ENCODE measurements at places on chromosomes 3 and 15. TPM values are rescaled to one million over a fixed set of nuclear protein-coding genes. Genes with fewer than 3 reads are reported as not detected.

LRRN1 gene
- total RNA-seq = 25.1 TPM

SYNM gene
- total RNA-seq = 17.6 TPM

REC114 gene
- total RNA-seq = not detected

TMEM212 gene
- total RNA-seq = not detected

DNA sequence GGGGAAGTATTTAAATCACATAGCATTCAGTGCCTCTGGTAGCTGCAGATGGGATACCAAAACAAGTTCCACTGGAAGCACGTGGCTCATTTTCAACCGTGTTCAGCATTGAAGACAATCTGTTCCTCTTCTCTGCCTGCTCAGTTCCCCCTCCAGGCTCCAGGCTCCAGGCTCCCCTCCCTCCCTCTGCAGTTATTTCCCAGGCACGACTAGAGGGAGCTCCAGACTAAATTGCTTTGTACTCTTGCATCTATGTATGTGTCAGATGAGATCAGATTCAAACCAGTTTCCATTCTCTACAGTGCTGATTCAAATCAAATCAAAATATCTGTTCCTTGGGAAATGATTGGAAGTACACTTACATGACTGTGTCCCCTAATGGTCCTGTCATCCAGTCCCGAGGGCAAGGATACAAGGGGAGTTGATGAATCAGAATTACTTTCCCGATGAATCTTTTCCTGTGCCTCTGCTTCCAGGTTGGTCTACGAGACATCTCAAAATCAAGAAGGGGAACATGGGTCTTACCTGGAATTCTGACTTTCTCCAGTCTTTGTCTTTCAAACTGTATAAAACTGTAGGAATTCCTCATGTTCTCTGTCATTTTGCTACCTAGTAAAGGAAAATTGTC is 600.5 kb downstream of the EDEM1 start:
- H3K36me3 ChIP-seq = no peaks in the 10 kb centered on the region
- H3K4me3 ChIP-seq = no peak overlapping the region
- no peaks in the 10 kb centered on the region for H3K27me3 ChIP-seq
- DNase-seq = no peak
- no peaks in the 10 kb centered on the region for H3K4me1 ChIP-seq

GRCh38 chr3:10366651-10367101 is 45.8 kb upstream of the SEC13 start:
- H3K36me3 ChIP-seq = no peaks in the 10 kb centered on the region
- no peak overlapping the region for H3K4me3 ChIP-seq
- peak; percentile 64 for DNase-seq
- H3K4me1 ChIP-seq = no peaks in the 10 kb centered on the region
- no peaks in the 10 kb centered on the region for H3K27me3 ChIP-seq

DNA sequence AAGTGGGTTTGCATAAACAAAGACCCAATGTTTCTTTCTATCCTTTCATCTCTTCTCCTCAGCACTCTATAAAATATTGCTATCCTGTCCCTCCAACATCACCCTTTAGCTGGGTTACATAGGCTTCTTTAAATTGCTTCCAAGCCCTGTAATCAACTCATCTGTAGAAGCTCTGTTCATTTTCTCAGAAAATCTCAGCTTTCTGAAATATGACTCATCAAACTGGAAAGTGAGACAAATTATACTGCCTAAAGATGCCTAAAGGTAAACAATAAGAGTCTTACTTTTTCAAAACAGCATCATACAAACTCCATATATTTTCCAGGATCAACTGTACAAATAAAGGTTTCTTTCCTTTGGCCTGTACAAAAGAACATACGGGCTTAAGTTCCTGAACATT is 33.8 kb downstream of the EFL1 start:
- no peaks in the 10 kb centered on the region for H3K4me1 ChIP-seq
- no peaks in the 10 kb centered on the region for H3K27me3 ChIP-seq
- no peak overlapping the region for H3K27ac ChIP-seq
- DNase-seq = no peak

- H3K27ac ChIP-seq = no peak overlapping the region
- H3K27me3 ChIP-seq = no peaks in the 10 kb centered on the region
- no peak for DNase-seq
Measured at GRCh38 chr15:34154725-34155204, 52.9 kb downstream of the PGBD4 start.

- H3K4me1 ChIP-seq = no peaks in the 10 kb centered on the region
- H3K27me3 ChIP-seq = no peaks in the 10 kb centered on the region
- no peak overlapping the region for H3K27ac ChIP-seq
- no peak for DNase-seq
Measured at GRCh38 chr3:16053794-16054193, 120.7 kb upstream of the GALNT15 start.

- H3K4me3 ChIP-seq = no peak overlapping the region
- H3K27me3 ChIP-seq = no peaks in the 10 kb centered on the region
- no peaks in the 10 kb centered on the region for H3K4me1 ChIP-seq
Measured at GRCh38 chr15:92059036-92059970, 205.8 kb downstream of the SLCO3A1 start.

DNA sequence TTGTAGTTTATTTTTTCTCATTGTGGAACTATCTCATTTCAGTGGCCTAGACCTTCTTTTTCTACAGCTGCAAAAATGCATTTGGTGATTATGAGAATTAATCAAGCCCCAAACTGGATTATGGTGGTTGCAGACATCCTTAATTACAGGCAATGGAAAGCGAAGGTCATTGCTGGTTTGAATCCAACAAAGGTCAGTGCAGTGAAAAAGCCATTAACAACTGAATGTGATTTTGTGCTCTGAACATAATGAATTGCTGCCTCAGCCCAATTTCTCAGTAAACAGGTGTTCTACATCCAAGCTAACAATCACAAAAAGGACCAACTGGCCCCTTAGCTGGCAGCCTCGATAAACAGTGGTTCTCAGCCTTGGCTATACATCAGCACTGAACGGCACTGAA is 260.1 kb upstream of the DPPA4 start:
- DNase-seq = no peak
- no peaks in the 10 kb centered on the region for H3K36me3 ChIP-seq
- no peaks in the 10 kb centered on the region for H3K4me1 ChIP-seq
- no peaks in the 10 kb centered on the region for H3K27me3 ChIP-seq
- H3K27ac ChIP-seq = no peak overlapping the region

- no peaks in the 10 kb centered on the region for H3K36me3 ChIP-seq
- H3K27me3 ChIP-seq = no peaks in the 10 kb centered on the region
- no peak for DNase-seq
- peaks cover 37% of the 10 kb centered on the region for H3K4me1 ChIP-seq
- H3K27ac ChIP-seq = no peak overlapping the region
Measured at GRCh38 chr15:58980351-58980939, 7.0 kb upstream of the RNF111 start.

GRCh38 chr3:28637742-28638141 is 289.1 kb upstream of the AZI2 start:
- no peak overlapping the region for H3K4me3 ChIP-seq
- H3K27ac ChIP-seq = no peak overlapping the region
- no peaks in the 10 kb centered on the region for H3K27me3 ChIP-seq
- no peaks in the 10 kb centered on the region for H3K4me1 ChIP-seq
- H3K36me3 ChIP-seq = no peaks in the 10 kb centered on the region
- no peak for DNase-seq

DNA sequence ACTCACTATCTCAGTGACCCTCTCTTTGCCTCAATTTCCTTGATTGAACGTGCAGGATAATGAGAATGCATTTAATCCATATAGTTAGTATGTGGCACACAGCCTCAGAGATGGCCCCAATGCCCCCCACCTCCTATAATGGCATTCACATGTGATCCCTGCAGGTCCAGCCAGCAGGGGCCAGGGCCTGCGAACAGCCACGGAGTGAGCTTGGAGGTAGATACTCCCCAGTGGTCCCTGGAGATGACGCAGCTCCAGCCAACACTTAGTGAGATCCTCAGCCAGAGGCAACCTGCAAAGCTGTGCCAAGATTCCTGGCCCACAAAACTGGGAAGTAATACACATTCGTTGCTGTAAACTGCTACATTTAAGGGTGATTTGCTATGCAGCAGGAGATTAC is 184.9 kb upstream of the NSMCE3 start:
- H3K27me3 ChIP-seq = no peaks in the 10 kb centered on the region
- H3K4me1 ChIP-seq = no peaks in the 10 kb centered on the region
- no peaks in the 10 kb centered on the region for H3K36me3 ChIP-seq
- H3K4me3 ChIP-seq = no peak overlapping the region
- no peak overlapping the region for H3K27ac ChIP-seq

DNA sequence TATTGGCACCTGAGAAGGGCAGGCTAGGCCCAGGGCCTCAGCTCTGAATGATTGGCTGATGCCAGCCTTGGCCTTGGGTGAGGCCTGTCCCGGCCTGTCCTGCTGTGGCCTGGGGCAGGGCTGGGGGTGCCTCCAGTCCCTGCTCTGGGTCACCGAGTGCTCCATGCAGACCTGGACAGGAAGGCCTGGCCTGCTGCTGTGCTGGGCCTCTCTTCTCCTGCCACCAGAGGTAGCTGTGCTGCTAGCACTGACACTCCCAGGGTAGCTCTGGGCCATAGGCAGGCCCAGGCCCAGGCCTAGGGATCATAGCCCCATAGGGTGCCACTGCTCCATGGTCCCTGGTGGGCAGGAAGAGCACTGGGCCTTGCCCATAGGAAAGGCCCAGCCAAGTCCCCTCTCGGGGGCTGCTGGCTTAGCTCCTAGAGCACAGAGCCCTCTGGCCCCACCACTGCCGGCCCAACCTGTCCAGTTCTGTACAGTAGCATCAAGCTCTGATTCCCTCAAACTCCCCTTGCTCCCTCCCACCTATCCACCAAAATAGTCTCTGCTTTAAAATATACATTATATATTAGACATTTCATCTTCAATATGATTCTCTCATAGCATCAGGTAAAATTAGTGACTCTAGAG is 18.2 kb downstream of the ABTB1 start:
- peak overlapping the region; percentile 48 for H3K27ac ChIP-seq
- no peaks in the 10 kb centered on the region for H3K36me3 ChIP-seq
- H3K4me3 ChIP-seq = no peak overlapping the region

- no peak overlapping the region for H3K27ac ChIP-seq
- peaks cover 11% of the 10 kb centered on the region for H3K4me1 ChIP-seq
- DNase-seq = no peak
- H3K27me3 ChIP-seq = no peaks in the 10 kb centered on the region
Measured at GRCh38 chr15:77044228-77045042, 26.5 kb downstream of the TSPAN3 start.

- no peak overlapping the region for H3K4me3 ChIP-seq
- H3K36me3 ChIP-seq = no peaks in the 10 kb centered on the region
- DNase-seq = no peak
- H3K27me3 ChIP-seq = no peaks in the 10 kb centered on the region
- no peaks in the 10 kb centered on the region for H3K4me1 ChIP-seq
Measured at GRCh38 chr3:101248736-101249135, 71.6 kb downstream of the IMPG2 start.

- H3K4me1 ChIP-seq = no peaks in the 10 kb centered on the region
- peak; percentile 42 for DNase-seq
- H3K36me3 ChIP-seq = no peaks in the 10 kb centered on the region
- no peaks in the 10 kb centered on the region for H3K27me3 ChIP-seq
- H3K27ac ChIP-seq = no peak overlapping the region
Measured at GRCh38 chr3:135929670-135930069, 35.9 kb upstream of the PPP2R3A start.

GRCh38 chr3:25151281-25151902 is 276.7 kb upstream of the RARB start:
- H3K36me3 ChIP-seq = no peaks in the 10 kb centered on the region
- no peaks in the 10 kb centered on the region for H3K27me3 ChIP-seq
- no peak for DNase-seq
- H3K27ac ChIP-seq = peak overlapping the region; percentile 64
- H3K4me3 ChIP-seq = no peak overlapping the region

DNA sequence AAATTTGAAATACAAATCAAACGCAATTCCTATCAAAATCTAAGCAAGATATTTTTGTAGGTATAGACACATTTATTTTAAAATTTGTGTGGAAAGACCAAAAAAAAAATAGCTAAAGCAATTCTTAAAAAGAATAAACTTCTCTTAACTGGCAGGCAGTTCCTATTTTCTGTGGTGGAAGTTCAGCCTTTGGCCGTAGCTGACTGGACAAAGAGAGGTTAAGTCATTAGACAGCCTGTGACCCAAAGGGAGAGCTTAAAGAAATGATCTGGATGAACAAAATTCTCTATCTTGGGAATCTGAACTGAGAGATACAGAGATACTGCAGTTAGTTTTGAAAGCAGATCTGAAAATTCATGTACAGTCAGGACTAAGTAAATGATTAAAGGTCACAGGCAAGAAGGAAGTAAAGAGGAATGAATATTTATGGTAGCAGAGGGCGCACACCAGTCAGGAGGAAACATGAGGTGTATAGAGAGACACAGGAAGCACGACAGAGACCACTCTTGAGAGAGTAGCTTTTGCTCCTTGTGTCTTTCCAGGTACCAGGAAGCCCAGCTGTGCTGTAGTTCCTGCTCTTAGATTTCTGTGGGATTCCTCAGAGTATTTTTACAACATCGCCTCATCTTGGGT is 57.5 kb downstream of the TPRG1 start:
- no peaks in the 10 kb centered on the region for H3K4me1 ChIP-seq
- no peaks in the 10 kb centered on the region for H3K27me3 ChIP-seq
- no peak overlapping the region for H3K4me3 ChIP-seq

DNA sequence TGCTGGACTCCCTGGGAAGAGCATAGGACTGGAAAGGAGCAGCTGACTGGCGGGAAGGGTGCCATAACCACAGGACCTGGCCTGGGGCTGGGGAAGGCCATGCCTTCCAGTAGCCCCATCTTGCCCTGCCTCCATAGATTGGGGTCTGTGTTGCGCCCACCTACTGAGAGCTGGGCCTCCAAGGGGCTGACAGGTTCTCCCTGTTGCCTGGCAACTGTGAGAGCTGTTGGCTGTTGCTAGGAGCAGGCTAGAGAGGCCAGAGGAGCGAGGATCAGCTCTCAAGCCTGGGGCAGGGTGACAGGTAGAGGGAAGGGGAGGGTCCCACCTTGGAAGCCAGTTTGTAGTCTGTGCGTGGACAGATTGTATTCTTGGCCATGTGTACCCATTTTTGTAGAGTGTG is 2.8 kb upstream of the GNAI2 start:
- no peak for DNase-seq
- H3K4me1 ChIP-seq = peaks cover 5% of the 10 kb centered on the region
- no peak overlapping the region for H3K27ac ChIP-seq

DNA sequence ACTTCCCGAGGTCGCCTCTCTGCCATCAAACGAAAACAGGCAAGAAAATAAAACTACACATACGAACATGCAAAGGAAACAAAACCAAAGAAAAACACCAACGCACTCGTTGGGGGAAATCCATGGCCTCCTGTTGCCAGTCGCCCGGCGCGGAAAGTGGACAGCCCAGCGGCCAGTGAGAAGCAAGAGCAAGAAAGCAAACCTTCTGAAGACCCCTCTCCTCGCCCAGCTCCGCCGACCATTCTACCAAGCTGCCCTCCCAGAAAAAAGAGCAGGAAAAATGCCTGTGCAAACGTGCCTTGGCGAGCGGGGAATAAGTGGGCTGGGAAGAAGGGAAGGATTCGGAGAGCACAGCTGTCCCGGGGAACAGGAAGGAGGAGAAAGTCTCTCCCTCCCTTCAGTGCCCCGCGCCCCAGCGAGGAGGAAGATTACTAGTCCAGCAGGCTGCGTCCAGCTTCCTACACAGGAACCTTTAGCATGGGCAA is 802 bp upstream of the NECTIN3 start:
- no peak for DNase-seq
- H3K36me3 ChIP-seq = no peaks in the 10 kb centered on the region
- peaks cover 62% of the 10 kb centered on the region for H3K27me3 ChIP-seq
- H3K4me1 ChIP-seq = peaks cover 18% of the 10 kb centered on the region
- peak overlapping the region; percentile 70 for H3K4me3 ChIP-seq

GRCh38 chr3:15345066-15345607 is 12.8 kb upstream of the SH3BP5 start:
- no peaks in the 10 kb centered on the region for H3K27me3 ChIP-seq
- no peak overlapping the region for H3K27ac ChIP-seq
- H3K36me3 ChIP-seq = no peaks in the 10 kb centered on the region
- peaks cover 53% of the 10 kb centered on the region for H3K4me1 ChIP-seq
- no peak overlapping the region for H3K4me3 ChIP-seq

All from left lung (tissue), 14 donors.